ENCODE measurements at places on chromosomes 6 and 20. TPM values are rescaled to one million over a fixed set of nuclear protein-coding genes. Genes with fewer than 3 reads are reported as not detected.
A peak's percentile ranks its signal among the peaks of the same experiment; 100 is the strongest.

Gene NKX2-4
- 0.11 TPM for total RNA-seq

Gene STMND1
- total RNA-seq: not detected

Gene RAD21L1
- 0.77 TPM for total RNA-seq

GRCh38 chr20:57237585-57237953 lies 28.9 kb downstream of the BMP7 start:
- no peak overlapping the region for H3K4me3 ChIP-seq
- no peak for DNase-seq
- H3K27me3 ChIP-seq: peaks cover 26% of the 10 kb centered on the region
- peaks cover 36% of the 10 kb centered on the region for H3K36me3 ChIP-seq
- peaks cover 24% of the 10 kb centered on the region for H3K4me1 ChIP-seq
- H3K27ac ChIP-seq: no peak overlapping the region

GRCh38 chr20:9300534-9300933 lies 213.9 kb upstream of the LAMP5 start:
- H3K4me1 ChIP-seq: no peaks in the 10 kb centered on the region
- H3K27ac ChIP-seq: no peak overlapping the region
- no peak overlapping the region for H3K4me3 ChIP-seq
- H3K27me3 ChIP-seq: no peaks in the 10 kb centered on the region
- no peaks in the 10 kb centered on the region for H3K36me3 ChIP-seq
- DNase-seq: no peak

Gene TEAD3
- 33.9 TPM for total RNA-seq

Gene GABRR1
- 0.24 TPM for total RNA-seq

- peaks cover 32% of the 10 kb centered on the region for H3K4me1 ChIP-seq
- DNase-seq: no peak
- no peak overlapping the region for H3K27ac ChIP-seq
These were observed 35.6 kb upstream of the PNRC1 start for GRCh38 chr6:89045011-89045387.

Gene TTBK1
- total RNA-seq: 0.66 TPM

DNA sequence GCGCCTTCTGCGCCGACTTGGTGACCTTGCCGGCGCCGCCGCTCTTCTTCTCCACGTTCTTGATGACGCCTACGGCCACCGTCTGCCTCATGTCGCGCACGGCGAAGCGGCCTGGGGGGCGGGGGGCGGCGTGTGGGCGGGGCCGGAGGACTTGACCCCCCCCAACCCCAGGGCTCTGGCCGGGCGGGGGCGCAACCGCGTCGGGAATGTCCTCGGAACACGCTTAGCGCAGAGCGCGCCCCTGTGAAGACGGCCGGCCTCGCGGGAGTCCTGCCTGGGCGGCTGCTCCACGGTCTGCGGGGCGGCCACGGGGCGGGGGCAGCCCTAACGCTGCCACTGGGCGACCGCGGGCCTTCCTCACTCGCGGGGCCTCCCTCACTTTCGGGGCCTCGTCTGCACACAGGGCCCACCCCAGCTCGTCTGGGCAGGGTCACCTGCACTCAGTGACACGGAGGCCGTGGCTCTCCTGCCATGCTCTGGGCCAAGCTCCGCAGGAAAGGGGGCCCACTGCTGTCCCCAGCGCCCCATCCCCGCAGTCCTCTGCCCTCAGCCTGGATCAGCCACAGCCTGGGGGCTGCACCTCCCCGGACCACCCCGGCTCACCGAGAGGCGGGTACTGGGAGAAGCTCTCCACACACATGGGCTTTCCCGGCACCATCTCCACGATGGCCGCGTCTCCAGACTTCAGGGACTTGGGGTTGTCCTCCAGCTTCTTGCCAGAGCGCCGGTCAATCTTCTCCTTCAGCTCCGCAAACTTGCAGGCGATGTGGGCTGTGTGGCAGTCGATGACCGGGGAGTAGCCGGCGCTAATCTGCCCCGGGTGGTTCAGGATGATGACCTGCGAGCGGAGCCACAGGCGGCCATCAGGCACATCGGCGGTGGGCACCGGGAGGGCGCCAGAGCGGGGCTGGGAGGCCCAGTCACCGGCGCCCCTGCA lies 10.3 kb downstream of the EEF1A2 start:
- H3K4me1 ChIP-seq: peaks cover 3% of the 10 kb centered on the region
- peaks cover 16% of the 10 kb centered on the region for H3K36me3 ChIP-seq

GRCh38 chr20:62980970-62981369 lies 25.8 kb downstream of the BHLHE23 start:
- H3K4me3 ChIP-seq: no peak overlapping the region
- H3K27ac ChIP-seq: no peak overlapping the region
- peaks cover 8% of the 10 kb centered on the region for H3K27me3 ChIP-seq

DNA sequence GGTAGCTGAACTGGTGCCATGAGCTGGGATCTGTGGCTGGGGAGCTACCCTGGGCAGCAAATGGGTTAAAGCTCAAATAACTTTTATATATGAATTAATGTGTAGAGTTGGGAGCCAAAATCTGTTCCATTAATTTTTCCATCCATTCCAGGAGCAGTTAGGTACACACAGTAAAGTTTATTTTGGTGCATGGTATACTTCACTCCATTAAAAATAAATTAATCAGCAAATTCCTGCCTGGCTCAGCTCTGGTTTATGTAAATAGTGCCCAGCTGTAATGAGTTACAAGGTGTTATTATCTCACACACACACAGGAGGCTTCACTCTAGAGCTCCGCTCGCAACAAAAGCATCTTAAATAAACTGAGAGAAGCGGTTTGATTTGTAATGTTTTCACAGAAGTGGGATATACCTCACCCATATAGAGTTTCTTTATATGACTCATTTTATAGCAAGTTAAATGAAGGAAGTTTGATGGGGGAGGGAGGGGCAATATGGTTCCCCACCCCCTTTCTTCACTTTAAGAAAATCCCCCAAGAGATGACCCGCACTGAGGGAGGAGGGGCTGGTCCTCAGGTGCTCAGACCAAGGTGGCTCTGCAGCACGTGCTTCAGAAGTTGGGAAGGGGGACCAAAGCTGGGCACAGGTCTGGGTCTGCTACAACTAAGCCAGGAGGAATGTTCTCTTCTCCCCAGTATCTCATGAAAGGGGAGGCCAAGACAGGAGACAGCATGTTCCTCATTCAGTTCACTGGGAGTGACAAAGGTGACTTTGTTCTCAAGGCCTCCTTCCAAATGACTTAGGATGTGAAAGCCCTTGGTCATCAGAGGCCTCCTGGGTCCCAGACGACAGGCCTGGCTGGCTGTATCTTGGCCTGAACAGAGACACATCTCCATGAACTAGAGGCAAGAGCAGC lies 10.5 kb upstream of the FAM83C start:
- H3K4me3 ChIP-seq: no peak overlapping the region
- no peak overlapping the region for H3K27ac ChIP-seq
- DNase-seq: no peak
- peaks cover 7% of the 10 kb centered on the region for H3K36me3 ChIP-seq
- peaks cover 4% of the 10 kb centered on the region for H3K27me3 ChIP-seq

DNA sequence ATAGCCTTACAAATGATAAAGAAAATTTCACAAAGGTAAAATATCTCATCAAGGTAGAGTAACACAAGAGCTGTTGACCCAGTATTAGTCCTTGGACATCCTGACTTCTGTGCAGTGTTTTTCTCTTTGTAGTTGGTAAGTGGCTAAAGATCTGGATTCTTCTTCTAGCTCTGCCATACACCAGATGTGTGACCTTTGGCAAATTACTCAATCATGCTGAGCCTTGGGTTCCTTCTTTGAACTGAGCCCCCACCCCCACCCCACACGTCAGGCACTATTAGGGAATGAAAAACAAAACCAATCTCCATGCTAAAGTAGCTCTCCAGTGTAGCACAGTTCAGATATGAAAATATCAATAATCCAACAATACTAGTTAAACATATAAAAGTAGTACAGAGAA lies 15.1 kb upstream of the TRIM39 start:
- peak overlapping the region; percentile 10 for H3K27ac ChIP-seq
- peaks cover 58% of the 10 kb centered on the region for H3K36me3 ChIP-seq
- no peak for DNase-seq
- H3K4me3 ChIP-seq: no peak overlapping the region
- H3K27me3 ChIP-seq: no peaks in the 10 kb centered on the region

Gene C20orf144
- 0.21 TPM for total RNA-seq

- DNase-seq: no peak
- H3K36me3 ChIP-seq: no peaks in the 10 kb centered on the region
- H3K4me1 ChIP-seq: peaks cover 39% of the 10 kb centered on the region
- peak overlapping the region; percentile 82 for H3K4me3 ChIP-seq
These were observed 1.7 kb downstream of the CNKSR3 start for GRCh38 chr6:154508573-154509375.

GRCh38 chr6:55913228-55914195 lies 38.1 kb upstream of the BMP5 start:
- H3K27ac ChIP-seq: peak overlapping the region; percentile 76
- peaks cover 14% of the 10 kb centered on the region for H3K4me1 ChIP-seq
- no peaks in the 10 kb centered on the region for H3K27me3 ChIP-seq

GRCh38 chr6:82691997-82692396 lies 328.4 kb downstream of the TPBG start:
- peaks cover 13% of the 10 kb centered on the region for H3K4me1 ChIP-seq
- no peaks in the 10 kb centered on the region for H3K27me3 ChIP-seq
- no peak for DNase-seq
- no peaks in the 10 kb centered on the region for H3K36me3 ChIP-seq
- H3K27ac ChIP-seq: no peak overlapping the region
- H3K4me3 ChIP-seq: no peak overlapping the region

DNA sequence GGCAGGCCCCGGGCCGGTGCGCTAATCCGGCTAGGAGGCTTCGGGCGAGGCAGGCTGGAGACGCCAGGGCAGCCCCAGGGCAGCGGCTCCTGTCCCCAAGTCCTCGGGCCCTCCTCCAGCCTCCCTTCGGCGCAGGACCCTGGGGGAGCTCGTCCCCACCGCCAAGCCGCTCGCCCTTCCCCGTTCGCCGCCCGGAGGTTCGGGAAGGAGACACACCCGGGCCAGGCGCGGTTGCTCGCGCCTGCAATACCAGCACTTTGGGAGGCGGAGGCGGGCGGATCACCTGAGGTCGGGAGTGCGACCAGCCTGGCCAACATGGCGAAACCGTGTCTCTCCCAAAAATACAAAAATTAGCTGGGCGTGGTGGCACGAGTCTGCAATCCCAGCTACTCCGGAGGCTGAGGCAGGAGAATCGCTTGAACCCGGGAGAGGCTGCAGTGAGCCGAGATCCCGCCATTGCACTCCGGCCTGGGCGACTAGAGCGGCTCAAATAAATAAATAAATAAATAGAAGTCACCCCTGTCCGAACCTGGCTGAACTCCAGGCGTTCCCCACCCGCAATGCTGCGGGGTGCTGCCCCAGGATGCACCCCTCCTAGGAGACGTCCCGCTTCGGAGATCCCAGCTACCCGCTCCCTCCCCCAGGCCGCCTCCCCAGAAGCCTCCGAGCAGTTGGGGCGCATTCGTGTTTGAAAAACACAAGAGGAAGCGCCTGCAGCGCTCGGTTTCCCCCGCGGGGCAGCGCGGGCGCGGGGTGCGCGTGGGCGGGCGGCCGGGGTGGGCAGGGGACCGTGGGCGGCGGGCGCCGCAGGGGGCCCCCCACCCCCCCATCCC lies 27.5 kb downstream of the SERPINB9 start:
- H3K4me3 ChIP-seq: peak overlapping the region; percentile 81
- no peak overlapping the region for H3K27ac ChIP-seq
- H3K4me1 ChIP-seq: peaks cover 56% of the 10 kb centered on the region
- H3K27me3 ChIP-seq: peaks cover 22% of the 10 kb centered on the region
- peak; percentile 63 for DNase-seq

Gene KCNK17
- 2.7 TPM for total RNA-seq

GRCh38 chr6:52115145-52115741 lies 27.8 kb upstream of the PKHD1 start:
- H3K4me1 ChIP-seq: peaks cover 8% of the 10 kb centered on the region
- no peaks in the 10 kb centered on the region for H3K27me3 ChIP-seq
- H3K4me3 ChIP-seq: no peak overlapping the region
- H3K27ac ChIP-seq: no peak overlapping the region
- no peak for DNase-seq
- peaks cover 14% of the 10 kb centered on the region for H3K36me3 ChIP-seq

- peak overlapping the region; percentile 46 for H3K27ac ChIP-seq
- H3K36me3 ChIP-seq: peaks cover 5% of the 10 kb centered on the region
- no peak overlapping the region for H3K4me3 ChIP-seq
These were observed 143.2 kb downstream of the PREX1 start for GRCh38 chr20:48684501-48685041.

DNA sequence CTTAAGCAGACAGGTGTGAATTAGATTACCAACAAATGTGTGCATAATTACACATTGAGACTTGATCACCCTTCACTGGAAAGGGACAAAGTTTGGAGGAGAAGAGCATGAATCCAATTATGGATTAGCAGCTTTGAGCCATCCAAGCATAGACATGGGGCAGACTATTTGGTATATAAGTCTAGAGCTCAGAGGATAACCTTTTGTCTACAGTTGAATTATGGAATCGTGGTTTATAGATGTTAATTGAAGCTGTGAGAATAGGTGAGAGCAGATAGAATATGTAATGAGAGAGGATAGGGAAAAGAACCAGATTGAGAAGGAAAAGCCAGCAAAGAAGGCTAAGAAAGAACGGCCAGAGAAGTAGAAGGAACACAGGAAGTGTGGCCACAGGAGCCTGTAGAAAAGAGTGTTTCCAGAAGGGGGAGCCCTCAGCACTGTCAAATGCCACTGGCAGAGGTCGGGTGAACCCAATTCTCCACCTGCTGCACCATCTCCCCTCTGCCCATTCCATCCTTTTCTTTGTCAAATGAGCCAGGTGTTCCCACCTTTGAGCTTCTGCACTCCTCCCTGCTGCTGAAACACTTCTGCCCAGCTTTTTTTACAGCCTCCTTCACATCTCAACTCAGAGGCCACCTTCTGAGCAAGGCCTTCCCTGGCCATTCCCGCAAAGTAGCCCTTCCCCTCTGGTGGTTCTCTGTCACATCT lies 7.3 kb downstream of the DNTTIP1 start:
- peaks cover 4% of the 10 kb centered on the region for H3K4me1 ChIP-seq
- H3K27ac ChIP-seq: no peak overlapping the region
- no peak overlapping the region for H3K4me3 ChIP-seq
- DNase-seq: peak; percentile 75

DNA sequence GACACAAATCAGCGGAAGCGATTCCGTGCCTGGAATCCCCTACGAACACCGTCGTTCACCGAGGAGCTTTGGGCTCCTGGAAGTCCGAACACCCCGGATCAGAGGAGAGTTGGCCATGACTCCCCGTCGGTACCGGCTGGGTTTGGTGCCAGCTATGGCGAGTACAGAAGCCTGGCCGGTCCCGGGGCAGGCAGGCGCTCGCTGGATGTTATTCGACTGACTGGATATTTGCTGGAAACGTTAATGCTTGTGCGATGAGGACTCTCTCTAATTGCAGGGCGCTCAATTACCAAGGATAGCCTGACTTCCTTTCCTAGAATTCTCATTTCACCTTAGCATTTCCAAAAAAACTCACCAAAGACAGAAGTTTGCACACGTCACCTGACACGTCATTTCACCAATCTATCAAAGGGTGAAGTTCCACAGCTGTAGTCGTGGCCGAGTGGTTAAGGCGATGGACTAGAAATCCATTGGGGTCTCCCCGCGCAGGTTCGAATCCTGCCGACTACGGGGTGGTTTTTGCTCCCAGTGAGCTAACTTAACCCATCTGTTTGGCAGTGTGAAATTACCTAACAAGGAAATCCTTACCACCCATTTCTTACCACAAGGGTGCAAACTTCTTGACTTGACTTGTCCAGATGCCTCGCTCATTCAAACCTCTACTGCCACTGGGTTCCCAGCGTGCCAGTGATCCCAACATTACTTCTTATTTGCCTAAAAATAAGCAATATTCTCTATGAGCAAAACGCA lies 22.7 kb upstream of the ZNF184 start:
- DNase-seq: peak; percentile 89
- H3K27me3 ChIP-seq: peaks cover 14% of the 10 kb centered on the region
- peaks cover 10% of the 10 kb centered on the region for H3K4me1 ChIP-seq

Gene HCRTR2
- not detected for total RNA-seq

Measured in WTC11 (cell line).